ENCODE measurements at places on chromosomes 3 and 15.

- no peak for DNase-seq
Measured at GRCh38 chr15:93025625-93025982, 63.4 kb downstream of the RGMA start.

DNA sequence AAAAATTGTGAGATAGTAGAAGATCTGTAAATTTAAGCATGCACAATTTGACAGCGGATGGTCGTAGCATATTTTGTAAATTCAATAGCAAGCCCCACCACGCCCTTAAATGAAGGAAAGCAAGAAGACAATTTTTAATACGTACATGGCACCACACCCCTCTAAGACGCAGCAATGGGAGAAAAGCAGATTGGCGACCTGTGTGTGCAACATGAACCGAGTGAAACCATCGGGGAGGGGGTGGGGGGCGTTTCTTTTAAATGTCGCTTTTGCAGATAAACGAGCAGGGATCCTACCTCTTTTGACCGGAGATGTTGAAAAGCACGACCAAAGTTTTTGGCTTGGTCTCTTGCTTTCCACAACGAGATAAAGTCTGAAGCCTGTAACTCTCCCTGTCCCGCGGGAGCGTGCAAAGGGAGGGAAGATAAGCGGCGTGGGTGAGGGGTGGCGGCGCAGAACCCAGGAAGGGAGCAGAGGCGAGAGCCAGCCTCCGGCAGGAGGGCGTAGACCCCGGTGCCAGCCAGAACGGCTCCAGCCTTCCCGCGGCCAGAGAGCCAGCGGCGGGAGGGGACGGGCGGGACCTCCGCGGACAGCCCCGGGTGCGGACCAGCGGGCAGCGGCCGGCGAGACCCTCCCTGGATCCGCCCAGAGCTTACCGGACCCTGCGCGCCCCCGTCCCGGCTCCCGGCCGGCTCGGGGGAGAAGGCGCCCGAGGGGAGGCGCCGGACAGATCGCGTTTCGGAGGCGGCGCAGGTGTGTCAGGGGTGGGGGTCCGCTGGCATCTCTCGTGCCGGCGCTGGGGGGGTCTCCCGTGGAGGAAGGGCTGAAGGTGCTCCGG is at the start of gene CHL1:
TSS of gene CHL1 (plus strand) at position 453 of the 838 bp plus-strand sequence. CDS start 123,014 bp downstream, outside the sequence.
- peak; percentile 93 for DNase-seq

GRCh38 chr3:7630925-7631324 is 770.0 kb downstream of the GRM7 start:
- peak; percentile 8 for DNase-seq

DNA sequence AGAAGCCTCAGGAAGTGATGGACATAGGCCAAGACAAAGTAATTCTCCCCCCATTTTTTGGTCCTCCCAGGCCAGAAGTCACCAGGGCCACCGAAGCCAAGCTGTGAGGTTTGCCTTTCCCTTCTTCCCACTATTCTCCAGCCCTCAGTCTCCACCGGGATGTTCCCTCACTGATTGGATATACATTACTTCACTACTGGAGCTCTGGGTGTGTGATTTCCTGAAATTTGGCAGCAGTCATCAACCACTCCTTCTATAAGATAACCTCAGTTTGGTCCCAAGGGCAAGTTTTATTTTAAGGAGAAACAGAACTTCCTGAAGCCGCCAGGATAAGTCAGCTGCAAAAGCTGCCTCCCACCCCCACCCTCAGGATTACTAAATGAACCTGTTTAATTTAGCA is 11.3 kb downstream of the SLCO2A1 start:
- DNase-seq: no peak

GRCh38 chr15:83205725-83206324 is 1.8 kb downstream of the HDGFL3 start:
- no peak for DNase-seq

- no peak for DNase-seq
Measured at GRCh38 chr15:70976851-70977250, 84.2 kb downstream of the LRRC49 start.

DNA sequence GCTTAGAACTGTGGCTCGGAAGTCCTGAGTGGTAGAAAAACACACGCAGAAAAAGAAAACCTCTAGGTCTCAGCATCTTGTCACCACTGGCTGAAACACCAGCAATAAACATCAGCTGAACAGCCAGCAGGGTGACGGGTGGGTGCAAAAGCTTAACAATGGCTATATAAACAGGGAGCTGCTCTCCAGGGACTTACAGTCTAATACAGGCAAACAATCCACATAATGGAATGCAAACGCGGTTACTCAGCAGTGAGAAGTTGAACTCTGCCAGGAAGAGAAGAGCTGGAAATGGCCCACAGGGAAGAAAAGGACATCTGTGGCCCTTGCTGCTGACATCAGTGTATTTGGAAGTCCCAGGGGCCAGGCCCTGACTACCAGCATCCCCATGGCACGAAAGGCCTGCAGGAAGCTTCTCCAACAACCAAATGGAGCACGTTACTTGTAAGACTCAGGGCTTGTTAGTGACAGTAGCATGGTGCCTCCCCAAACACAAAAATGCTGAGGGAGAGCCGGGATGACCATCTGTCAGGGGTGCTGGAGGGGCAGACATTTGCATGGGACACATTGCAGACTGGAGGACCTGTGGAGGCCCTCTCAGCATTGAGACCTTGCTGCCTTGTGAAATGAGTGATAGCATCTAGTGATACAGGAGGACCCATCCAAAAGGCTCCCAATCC is 3.0 kb downstream of the HEG1 start:
- no peak for DNase-seq

DNA sequence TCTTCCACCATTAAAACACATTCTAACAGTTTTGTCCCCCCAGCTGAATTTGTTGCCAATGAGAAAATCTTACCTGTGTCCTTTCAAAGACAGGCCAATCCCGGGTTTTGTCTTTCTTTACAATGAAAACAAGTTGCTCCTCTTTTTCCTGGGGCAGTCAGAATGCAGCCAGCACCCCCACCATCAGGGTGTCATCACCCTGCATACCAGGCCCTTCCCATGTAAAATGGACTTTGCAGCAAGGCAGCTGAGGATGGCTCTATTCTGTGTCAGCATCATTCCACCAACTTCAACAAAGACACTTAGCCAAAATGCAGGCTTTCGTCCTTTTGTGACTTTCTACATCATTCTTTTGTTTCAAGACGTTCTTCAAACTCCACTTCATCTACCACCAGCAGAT is 490.9 kb downstream of the OCA2 start:
- DNase-seq: no peak

DNA sequence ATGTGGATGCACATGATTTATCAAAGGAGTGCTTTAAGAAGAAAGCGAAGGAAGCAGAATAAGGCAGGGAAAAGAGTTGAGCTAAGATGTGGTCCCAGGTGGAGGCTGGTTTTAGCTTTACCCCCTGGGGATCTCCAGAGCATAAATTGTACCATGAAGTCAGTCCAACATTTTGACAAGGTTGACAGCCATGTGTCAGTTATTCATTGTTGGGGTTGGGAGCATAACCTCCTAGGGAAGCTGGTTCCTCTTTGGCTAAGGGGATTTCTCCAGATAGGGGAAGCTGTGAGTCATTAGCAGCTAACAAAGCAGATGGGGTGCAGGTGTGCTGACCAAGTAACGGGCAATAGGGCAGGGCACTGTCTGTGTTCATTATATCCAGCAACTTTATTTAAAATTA is 123.7 kb upstream of the IGSF10 start:
- DNase-seq: no peak

DNA sequence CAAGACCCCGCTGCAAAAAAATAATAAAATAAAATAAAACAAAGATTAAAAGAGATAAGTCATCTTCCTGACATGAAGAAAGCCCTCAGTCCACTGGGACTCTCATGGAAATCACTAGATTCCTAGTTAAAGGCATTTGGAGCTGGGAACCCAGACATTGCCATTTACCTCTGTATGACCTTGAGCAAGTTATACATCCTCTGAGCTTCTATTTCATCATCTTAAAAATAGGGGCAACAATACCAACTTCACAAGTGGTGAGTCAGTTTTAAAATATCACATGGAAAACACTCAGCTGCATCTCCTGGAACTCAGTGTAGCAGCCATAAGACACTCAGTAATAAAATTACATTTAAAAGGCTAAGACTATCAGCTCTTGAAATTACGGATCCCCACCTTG is 334.8 kb downstream of the ERC2 start:
- DNase-seq: no peak

DNA sequence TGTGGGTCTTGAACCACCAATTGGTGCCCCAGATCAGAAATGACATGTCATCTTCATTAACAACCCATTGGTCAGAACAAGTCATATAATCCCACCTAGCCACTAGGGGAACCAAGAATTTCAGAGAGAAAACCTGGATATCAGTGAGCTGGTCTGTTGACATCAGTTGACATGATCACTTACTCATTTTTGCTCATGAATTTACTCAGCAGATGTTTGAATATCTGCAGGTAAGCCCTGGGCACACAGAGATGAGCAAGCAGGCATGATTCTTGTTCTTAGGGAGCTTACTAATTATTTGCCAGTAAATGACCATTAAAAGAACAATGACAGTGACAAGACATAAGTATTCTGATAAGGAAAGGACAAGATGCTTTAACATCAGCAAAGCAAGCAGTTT is 64.3 kb upstream of the PLCL2 start:
- DNase-seq: no peak

DNA sequence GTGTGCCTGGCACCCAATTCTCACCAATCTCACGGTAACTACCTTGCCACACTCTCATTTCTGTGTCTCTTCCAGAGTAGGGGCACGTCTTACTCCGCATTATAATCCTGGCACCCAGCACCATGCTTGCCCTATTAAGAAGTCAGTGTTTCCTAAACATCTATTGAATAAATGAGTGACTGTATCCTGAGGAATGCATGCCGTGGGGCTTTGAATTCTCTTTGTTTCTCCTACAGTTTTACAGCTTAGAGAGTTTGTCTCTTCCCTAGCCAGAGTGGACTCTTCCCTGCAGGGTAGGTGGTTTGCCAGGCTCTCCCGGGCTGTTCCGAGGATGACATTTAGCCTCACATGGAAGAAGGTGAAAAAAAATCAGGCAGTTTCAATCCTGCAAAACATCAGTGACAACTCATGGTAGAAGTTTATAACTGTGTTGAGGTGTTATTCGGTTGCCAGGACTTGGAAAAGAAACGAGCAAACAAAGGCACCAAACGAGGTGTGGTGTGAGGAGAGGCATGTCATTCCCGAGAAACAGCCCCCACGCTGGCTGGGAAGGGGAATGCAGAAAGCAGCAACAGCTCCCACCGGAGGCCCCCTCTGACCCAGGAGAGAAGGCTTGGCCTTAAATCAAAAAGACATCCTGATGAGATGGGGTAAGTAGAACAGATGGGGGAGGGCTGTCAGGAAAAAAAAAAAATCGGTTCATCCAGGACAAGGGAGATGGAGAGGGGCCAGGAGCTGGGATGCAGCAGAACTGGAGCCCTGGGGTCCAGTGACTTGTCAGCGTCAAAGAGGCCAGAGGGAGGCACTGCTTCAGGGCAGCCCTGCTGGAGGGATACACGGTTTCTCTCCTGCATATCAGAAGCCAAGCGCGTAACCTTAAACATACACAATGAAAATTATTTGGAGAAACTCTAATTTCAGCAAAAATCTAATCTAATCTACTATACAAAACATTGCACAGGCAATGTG is 168.4 kb upstream of the ARRDC4 start:
- DNase-seq: no peak

DNA sequence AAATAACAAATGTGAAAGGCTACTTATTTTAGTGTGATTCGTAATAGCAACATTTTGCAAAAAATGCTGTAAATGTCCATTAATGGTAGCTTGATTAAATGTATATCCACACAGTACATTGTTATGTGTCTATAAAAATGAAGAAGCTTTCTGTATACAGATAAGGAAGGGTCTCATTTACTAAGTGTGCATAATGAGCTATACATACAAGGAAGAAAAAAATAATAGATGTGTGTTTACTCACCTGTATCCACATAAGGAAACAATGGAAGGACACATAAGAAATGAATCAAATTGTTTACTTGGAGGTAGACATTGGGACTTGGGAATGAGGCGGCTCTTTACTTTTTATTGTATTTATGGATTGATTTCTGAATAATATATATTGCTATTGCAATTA is 34.9 kb downstream of the MED12L start:
- DNase-seq: no peak

DNA sequence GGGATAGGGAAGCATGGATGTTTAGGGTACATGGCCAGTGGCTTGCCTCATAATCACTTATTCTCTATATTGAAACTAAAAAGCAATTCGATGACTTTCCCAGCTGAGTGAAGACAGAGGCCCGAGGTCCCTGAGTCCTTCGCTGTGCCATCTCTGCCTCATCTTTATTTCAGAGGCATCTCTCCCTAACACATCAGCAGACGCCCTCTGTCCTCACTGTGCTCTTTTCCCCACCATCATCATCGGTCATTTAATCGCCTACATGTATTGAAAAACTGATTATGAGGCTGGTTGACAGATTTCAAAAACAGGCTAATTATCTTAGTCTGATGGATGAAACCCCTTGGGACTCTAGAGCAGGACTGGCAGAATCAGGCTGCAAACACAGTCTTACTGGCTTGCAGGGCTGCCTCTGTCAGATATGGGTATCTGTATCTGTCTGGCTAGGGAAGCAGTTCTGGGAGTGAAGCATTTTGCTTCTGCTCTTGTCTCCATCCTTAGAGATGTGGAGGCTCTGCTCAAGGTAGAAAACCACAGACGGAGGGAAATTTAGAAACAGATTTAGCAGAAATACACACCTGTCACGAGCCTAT is 291.0 kb upstream of the CHRM5 start:
- DNase-seq: no peak

- no peak for DNase-seq
Measured at GRCh38 chr15:72796210-72796514, 12.6 kb upstream of the ADPGK start.

DNA sequence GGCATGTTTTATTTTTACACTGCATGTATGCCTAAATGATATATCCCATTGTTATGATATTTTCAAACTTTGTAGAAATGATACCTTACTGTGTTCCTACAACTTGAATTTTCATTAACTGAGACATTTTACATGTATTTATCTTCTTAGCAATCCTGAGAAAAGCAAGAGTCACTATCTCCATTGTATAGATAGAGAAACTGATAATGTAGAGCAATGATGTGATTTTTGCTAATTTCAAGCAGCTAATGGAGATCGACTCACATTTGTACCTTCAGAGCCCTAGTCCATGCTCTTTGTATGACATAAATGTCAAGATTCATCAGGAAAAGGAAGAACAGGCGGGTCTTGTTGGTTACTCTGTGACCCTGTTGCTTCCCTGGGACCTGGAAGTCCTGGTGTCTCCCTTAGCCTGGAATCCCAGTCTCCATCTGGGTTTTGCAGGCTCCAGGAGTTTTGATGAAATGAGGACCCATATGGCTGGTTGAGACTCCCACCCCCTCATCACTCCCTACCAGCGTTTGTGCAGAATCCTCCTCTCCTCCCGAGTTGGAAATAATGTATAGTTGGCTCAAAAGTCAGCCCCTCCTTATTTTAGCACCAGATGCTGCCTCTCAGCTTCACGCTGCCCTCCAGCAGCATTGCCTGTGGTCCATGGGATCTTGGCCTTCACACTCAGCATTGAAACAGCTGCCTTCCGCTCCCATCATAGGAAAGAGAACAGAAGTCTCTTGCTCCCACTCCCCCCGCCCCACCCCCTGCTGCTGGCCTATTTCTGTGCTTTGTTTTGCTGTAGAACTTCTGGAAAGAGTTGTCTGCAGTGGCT is 67.1 kb downstream of the APBA2 start:
- DNase-seq: no peak
